ENCODE measurements at places on chromosomes 7 and 10.

DNA sequence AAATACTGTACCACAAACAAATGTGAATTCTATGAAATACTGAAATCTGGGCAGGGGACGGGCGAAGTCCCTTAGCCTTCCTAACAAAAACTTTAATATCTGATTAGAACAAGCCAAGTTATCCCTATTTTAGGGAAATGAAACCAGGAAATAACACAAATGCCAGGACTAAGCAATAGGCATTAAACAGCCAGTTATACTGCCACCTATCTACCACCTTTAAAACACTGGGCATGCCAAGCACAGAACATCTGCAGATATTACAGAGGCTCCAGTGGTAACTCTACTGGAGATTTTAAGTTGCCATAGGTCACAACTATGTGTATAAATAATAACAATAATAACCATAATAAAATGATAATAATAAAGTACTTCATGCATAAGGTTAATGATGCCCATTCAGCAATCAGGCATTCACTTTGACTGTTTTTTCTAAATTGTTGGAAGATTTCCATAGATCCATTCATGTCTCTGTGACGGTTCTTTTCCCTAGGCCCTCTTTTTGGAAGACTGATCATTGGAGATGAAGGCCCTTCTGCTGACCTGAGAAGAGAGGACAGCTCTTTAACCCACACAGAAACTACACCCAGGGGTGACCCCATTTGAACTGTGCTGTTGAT is 195.7 kb downstream of the CACNA2D1 start:
- no peak for DNase-seq

DNA sequence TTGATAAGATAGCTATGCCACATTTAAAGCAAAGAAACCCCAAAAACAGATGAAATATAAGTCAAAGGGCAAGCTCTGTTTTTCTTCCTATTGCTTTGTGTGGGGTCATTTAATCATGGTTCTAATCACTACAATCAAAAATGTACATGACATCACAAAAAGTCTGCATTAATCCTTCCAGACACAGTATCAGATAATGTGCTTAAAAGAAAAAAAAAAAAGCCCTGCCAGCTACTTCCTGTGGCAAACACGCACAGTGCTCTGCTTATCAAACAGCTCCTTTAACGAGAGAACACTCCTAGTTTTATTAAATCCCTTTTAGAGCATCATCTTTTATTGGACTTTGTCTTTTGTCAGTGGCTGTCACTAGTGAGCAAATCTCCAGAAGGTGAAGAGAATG is 1005.8 kb downstream of the GATA3 start:
- no peak for DNase-seq

- no peak for DNase-seq
Observed at GRCh38 chr7:129949292-129950133, 3.2 kb downstream of the UBE2H start.

DNA sequence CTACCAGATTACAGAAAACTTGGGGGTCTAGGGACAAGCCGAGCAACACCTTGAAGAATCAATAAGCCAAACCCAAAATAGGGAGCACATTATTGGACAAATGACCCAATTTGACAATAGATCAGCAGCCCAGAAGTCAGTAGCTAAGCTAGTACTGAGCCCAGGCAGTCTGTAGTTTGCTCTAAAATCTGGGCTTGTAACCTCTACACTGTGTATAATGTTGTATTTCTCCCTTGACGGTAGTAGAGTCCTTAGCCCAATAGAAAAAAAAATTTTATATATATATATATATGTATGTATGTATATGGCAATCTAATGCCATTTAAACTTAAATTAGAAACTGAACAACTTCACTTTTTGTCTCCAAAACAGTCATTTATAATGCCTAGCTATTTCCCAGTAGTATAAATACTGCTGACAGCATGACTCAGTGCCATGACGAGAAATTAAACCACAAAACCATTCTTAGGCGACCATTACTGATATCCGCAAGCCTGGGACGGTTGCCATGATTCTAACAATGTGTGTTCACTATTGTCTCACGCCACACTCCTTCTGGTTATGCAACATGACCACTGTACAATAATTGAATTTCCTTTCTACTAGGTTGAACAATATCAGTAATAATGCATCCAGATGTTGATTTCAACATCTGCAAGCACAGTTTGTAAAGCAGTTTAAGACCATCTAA is 110.5 kb downstream of the IPMK start:
- no peak for DNase-seq

- no peak for DNase-seq
Observed at GRCh38 chr7:111229916-111230315, 139.0 kb downstream of the LRRN3 start.

DNA sequence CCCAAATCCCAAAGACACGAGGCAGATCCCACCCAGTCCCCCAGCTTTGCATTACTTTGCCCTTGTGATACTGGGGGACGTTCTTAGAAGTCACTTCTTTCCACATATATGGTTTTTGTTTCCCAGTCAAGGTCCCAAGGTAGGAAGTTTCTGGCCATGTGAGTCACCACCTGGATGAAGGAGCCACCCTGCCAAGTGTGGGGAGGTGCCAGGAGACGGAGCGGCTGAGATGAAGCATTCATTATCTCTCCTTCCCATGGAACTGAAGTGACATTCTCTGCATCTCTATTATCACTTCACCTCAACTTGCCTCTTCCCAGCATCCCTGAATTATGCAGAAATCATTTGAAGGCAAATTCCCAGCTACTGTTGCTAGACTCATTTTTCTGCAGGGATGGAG is 136.2 kb upstream of the INSYN2A start:
- no peak for DNase-seq
